Activated CD4-positive, alpha-beta memory T cell treated with anti-CD3 and anti-CD28 coated beads for 36 hours (primary cell): ENCODE measurements at places on chromosomes 2 and 18.

DNA sequence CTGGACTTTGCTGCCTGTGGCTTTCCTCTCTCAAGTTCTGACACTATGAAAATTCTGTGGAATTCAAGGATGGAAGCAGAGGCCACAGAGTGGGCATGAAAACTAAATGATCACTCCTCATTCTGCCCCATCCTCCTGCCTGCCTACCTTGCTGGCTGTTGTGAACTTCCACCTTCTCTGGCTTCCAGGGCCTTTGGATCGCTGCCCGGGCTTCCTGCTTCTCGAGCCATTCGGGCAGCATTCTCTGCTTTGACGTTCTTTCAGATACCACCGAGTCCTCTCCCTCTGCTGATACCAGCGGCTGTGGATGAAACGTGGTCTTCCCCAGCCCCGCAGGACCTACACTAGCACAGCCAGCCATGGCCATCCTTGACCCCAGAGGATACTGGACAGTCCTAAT lies 327.7 kb upstream of the SLC14A2 start:
- DNase-seq = no peak

GRCh38 chr2:12001621-12002020 lies 255.2 kb downstream of the LPIN1 start:
- DNase-seq = no peak

GRCh38 chr2:221572821-221573429 lies 821 bp upstream of the EPHA4 start:
- DNase-seq = no peak

- DNase-seq = no peak
Measured at GRCh38 chr2:36438449-36438977, 82.9 kb downstream of the CRIM1 start.
